ENCODE measurements at places on chromosomes 3 and 15. TPM values are rescaled to one million over a fixed set of nuclear protein-coding genes. Genes with fewer than 3 reads are reported as not detected.

Gene ATP10A
- total RNA-seq, result 40.1 TPM

Gene GUCA1C
- not detected for total RNA-seq

Gene CACNA2D3
- not detected for total RNA-seq

Gene SLC24A5
- total RNA-seq, result not detected

Gene PLS1
- total RNA-seq, result 6.2 TPM

Gene ADAMTS7
- total RNA-seq, result 7.2 TPM

Gene TUSC7
- total RNA-seq, result not detected
